ENCODE measurements at places on chromosomes 3 and 15.

DNA sequence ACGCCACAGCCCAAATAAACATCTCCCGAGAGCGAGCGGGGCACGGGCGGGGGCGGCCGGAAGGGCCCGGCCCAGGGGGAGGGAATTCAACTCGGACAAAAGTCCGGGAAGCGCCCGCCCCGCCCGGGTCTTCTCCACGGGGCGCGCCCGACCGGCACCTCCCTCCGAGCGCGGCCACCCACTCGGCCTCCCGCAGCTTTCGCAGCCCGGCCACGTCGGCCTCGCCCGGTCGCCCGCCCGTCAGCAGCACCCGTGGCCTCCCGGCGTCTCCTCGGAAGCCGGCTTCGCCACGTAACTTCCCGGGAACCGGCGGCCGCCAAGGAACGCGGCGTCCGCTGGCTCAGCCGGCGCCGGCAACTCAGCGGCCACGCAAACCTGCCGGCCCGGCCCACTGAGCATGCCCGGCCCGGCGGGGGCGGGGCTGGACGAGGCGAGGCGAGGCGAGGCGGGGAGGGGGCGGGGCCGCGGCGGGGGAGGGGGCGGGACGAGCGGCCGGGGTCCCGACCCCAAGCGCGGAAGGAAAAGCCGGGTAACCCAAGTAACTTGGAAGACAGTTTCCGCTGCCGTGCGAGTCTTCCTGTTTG, at the start of gene TJP1:
TSS of gene TJP1 (minus strand) at position 369 of the 584 bp plus-strand sequence. CDS start 440 bp downstream, outside the sequence.
- DNase-seq = no peak

GRCh38 chr3:7461202-7461825, 600.4 kb downstream of the GRM7 start:
- no peak for DNase-seq

GRCh38 chr3:59609657-59610348, 560.0 kb upstream of the CFAP20DC start:
- no peak for DNase-seq

- no peak for DNase-seq
These were observed 422.2 kb downstream of the GBE1 start for GRCh38 chr3:81339040-81339845.

GRCh38 chr15:44261007-44261706, 27.4 kb upstream of the GOLM2 start:
- no peak for DNase-seq

DNA sequence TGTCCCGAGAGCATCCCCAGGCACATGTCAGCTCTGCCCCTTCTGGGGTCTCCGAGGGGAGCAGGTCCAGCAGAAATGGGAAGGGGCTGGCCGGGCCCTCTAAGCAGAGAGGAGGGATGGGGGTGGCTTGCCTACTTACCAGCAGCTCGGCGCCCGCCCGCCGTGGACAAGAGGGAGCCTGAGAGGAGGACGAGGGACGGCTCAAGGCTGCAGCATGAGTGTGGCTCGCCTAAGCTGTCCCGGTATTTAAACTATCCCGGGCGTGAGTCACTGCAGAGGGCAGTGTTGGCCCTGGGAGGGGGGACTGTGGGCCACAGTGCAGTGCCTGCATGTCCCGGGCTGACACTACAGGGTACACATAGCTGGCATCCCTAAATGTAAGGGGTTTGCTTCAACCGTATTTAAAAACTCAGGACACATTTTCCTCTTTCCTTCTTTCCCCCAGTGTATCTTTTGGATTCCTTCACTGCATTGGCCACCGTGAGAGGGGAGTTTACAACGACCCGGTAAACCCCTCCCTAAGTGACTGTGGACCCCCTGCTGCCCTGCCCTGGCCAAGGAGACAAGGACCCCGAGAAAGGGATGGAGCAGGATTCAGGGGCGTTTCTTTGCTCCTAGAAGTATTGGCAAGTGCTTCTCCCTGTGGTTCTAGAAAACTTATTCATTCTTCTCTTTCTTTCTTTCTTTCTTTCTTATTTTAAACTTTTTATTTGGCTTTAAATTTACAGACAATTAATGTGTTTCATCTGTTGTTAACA, at the start of gene LRRC15:
TSS of gene LRRC15 (minus strand) at position 222 of the 758 bp plus-strand sequence. CDS start 8,700 bp downstream, outside the sequence.
- no peak for DNase-seq

All from CD4-positive, alpha-beta T cell treated with Interleukin-21 for 1 hour (primary cell).